Neural crest cell (in vitro differentiated cells): ENCODE measurements at places on chromosomes 2 and 18. TPM values are rescaled to one million over a fixed set of nuclear protein-coding genes. Genes with fewer than 3 reads are reported as not detected.

DNA sequence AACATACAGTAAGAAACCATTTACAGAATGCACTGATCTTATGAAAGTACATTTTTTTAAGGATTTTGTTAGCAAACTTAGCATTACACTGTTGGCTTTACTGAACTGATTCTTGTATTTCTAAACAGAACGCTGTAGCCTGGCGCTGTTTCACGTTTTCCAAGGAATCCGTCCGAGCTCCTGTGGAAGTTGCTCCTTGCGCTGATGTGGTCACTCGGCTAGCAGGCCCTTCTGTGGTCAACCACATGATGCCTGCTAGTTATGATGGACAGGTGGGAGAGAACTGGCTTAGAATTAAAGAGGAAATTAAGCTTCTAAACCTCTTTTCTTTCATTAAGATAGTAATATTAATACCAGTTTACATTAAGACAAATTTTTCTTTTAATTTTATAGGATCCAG lies 76.8 kb downstream of the CEP192 start:
- no peak overlapping the region for H3K4me3 ChIP-seq
- no peaks in the 10 kb centered on the region for H3K27me3 ChIP-seq
- no peak for DNase-seq

DNA sequence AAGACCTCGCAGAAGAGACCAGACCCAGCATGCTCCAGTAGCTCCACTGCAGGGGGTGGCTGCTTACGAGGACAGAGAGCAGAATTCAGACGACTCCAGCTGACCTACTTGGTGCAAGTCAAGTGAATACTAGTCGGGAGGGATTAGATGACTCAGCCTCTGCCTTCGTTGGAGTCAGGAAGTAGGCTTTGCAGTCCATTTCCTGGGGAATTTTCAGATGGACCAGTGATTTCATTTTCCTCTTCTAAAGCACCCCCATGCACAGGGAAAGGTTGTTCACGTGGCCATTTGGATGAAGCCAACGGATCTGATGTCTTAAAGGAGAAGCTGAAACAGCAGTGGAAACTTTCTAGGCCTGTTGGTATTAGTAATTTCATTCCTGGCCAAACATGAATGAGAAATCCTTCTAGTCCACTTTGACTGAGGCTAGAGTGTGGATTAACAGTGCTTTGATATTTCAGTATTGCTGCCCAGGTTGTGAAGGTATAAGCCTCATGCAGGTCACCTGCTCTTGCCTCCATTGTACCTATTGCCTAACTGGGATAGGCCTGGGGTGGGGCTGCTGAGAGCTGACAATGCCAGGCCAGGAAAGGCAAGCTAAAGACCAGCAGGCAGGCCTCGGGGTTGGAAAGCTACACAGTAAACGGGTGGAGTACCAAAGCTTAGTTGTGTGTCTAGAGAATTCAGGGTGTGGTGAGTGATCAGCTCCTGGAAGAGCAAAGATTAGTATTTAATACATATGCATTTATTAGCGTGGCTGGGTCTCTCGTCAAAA lies 117.6 kb upstream of the FOSL2 start:
- no peak overlapping the region for H3K27ac ChIP-seq
- DNase-seq, result no peak
- no peaks in the 10 kb centered on the region for H3K27me3 ChIP-seq
- no peaks in the 10 kb centered on the region for H3K4me1 ChIP-seq

DNA sequence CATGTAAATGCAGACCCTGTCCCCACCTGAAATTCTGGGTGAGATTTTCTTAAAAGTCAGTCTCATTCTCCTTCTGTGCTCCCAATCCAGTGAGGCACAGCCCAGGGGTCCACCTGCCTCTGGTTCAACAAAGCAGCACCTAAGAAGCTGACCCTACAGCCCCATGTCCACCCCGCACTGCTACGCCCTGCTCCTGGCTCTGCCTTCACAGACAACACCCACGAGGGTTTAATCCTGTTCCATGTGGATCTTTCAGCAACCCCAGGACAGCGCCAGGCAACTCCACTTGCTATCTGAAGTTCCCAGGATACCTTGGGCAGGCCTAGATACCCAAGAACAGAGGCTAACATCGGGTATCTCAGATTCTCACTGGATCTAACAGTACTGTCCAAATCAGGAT lies 44.9 kb downstream of the HDLBP start:
- peaks cover 12% of the 10 kb centered on the region for H3K36me3 ChIP-seq
- H3K4me1 ChIP-seq, result peaks cover 33% of the 10 kb centered on the region
- no peaks in the 10 kb centered on the region for H3K27me3 ChIP-seq
- H3K4me3 ChIP-seq, result peak overlapping the region; percentile 93

DNA sequence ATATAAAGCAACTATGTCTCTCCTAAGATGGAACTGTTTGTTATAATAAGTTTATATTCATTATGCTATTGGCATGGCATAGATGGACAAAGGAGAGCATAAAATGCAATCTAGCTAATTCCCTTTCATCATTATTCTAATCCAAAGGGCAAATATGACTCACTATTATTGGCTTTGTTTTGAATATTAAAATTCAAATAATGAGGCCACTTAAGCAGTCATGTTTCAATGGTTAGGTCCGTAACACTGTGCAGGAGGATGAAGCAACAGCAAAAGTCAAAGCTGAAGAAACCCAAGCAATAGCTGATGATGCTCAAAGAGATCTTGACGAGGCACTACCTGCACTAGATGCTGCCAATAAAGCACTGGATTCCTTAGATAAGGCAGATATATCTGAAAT lies 177.1 kb downstream of the TRABD2A start:
- no peaks in the 10 kb centered on the region for H3K4me1 ChIP-seq
- no peak overlapping the region for H3K27ac ChIP-seq
- no peaks in the 10 kb centered on the region for H3K27me3 ChIP-seq
- H3K36me3 ChIP-seq, result peaks cover 11% of the 10 kb centered on the region
- no peak overlapping the region for H3K4me3 ChIP-seq

DNA sequence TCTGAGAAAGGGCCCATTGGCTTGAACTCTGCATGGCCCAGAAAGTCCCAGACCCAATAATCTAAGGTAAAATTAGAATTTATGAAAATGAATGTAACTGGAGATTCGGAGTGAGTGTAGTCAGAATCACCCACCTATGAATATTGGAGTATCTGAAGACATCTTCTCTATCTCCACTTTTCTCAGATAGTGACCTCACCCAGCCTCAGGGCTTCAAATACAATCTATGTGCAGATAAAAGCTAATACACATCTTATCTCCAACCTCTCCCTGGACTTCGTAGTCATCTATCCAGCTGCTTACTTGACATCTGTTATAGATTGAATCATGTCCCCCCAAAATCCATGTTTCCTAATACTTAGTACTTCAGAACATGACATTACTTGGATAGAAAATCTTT lies 263.2 kb downstream of the RAD51AP2 start:
- no peaks in the 10 kb centered on the region for H3K27me3 ChIP-seq
- no peak overlapping the region for H3K27ac ChIP-seq

GRCh38 chr2:188629753-188630527 lies 338.3 kb downstream of the GULP1 start:
- peak overlapping the region; percentile 62 for H3K27ac ChIP-seq
- no peaks in the 10 kb centered on the region for H3K27me3 ChIP-seq
- H3K4me3 ChIP-seq, result no peak overlapping the region
- peaks cover 18% of the 10 kb centered on the region for H3K4me1 ChIP-seq

The WDR35 gene
- 19.0 and 19.4 TPM in 2 replicates for total RNA-seq

DNA sequence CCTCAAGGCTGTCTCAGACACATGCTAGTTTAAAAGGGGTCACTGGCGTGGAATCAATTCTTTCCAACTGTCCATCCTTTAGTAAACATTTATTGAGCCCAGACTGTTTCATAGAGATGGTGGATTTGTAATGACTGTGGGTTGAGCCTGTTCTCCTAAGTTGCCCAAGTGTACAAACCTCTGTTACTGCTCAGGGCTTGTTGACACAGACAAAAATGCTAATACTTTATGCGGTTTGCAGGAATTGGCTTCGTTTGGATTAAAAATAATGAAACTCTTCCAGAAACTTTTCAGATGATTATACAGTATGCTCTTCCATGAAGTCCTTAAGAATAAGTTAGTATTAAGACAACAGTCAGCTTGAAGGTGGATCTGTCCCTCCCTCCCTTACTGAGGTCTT lies 83.6 kb upstream of the MGAT5 start:
- peaks cover 8% of the 10 kb centered on the region for H3K4me1 ChIP-seq
- H3K36me3 ChIP-seq, result no peaks in the 10 kb centered on the region
- no peak overlapping the region for H3K4me3 ChIP-seq
- DNase-seq, result no peak

GRCh38 chr18:4211111-4211837 lies 243.8 kb downstream of the DLGAP1 start:
- no peak overlapping the region for H3K27ac ChIP-seq
- H3K4me3 ChIP-seq, result no peak overlapping the region
- peaks cover 3% of the 10 kb centered on the region for H3K36me3 ChIP-seq
- peaks cover 14% of the 10 kb centered on the region for H3K4me1 ChIP-seq
- H3K27me3 ChIP-seq, result no peaks in the 10 kb centered on the region

DNA sequence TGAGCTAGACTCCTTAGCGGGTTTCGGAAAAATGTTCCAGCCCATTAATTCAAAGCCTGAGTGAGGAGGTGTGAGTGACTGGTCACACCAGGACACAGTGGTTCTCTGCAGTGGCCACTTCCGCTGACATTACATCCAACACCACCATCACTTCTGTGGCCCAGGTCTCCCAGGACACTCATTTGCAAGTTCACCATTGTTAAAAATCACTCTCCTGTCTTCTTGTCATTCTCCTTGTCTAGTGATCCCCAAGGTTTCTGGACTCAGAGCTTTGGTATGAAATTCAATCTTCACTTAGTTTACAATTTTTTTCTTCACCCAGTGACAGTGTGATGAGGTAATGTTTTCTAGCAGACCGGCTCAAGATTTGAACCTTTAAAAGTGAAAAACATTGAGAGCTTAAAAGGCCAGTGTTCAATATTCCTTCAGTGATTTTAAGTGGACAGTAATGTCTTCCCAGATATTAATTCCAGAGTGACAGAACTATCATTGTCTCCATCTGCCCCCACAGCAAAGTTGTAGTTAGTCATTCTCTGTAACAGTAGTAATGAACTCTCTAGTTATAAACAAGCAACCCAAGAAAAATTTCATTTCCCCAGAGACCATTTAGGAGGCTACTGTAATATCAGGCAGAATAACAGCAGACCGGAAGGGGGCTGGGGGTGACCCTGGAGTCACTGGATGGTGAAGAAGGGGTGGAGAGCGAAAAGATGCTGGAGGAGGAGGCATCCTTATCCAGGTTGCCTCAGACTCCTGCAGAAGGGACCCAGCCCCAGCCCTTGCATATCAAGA lies 164.9 kb downstream of the GFPT1 start:
- DNase-seq, result no peak
- H3K4me3 ChIP-seq, result no peak overlapping the region
- H3K27me3 ChIP-seq, result peaks cover 98% of the 10 kb centered on the region
- peaks cover 7% of the 10 kb centered on the region for H3K36me3 ChIP-seq
- H3K4me1 ChIP-seq, result no peaks in the 10 kb centered on the region

GRCh38 chr2:69701100-69701945 lies 40.6 kb upstream of the ANXA4 start:
- no peaks in the 10 kb centered on the region for H3K36me3 ChIP-seq
- H3K4me3 ChIP-seq, result no peak overlapping the region
- no peaks in the 10 kb centered on the region for H3K4me1 ChIP-seq
- DNase-seq, result no peak

The FOXD4L1 gene
- total RNA-seq, result 0.23 and 0.52 TPM in 2 replicates

DNA sequence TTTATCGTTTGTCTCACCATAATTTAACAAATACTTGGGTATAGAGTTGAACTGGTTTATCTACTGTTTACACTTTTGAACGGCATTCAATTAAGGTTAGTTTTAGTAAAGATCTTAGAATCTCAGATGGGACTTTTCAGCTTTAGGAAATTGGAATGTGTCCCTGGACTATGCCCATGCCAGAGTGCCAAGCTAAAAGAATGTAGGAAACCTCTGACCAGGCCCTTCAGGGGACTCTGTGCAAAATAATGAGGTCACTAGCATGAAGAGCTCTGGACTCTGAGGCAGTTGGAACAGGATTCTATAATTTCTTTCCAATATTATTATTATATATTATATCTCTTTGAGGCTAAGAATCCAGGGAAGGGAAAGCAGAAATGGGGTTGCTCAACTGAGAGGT lies 13.5 kb downstream of the DIS3L2 start:
- H3K36me3 ChIP-seq, result peaks cover 11% of the 10 kb centered on the region
- H3K27me3 ChIP-seq, result no peaks in the 10 kb centered on the region
- no peak overlapping the region for H3K27ac ChIP-seq
- H3K4me3 ChIP-seq, result no peak overlapping the region
- DNase-seq, result no peak

The ACVR1 gene
- 12.2 and 12.5 TPM in 2 replicates for total RNA-seq

DNA sequence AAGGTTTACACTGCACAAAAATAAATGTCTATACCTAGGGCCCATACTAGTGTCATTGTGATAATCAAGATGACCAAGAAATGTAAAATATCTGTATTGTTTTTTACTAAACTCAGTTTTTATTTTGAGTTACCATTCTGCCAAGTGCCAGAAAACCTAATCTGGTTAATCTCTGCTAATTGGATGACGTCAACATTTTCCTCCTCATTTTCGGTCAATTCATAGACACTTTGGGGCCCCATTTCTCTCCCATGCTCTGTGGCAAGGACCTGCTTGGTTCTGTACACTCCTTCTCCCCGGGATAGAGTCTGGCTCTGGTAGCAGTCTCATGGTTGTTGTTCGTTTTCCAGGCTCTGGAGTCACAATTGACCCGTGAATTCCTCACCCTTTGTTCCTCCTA lies 186.5 kb upstream of the TCF4 start:
- H3K4me3 ChIP-seq, result no peak overlapping the region
- H3K27ac ChIP-seq, result no peak overlapping the region
- H3K4me1 ChIP-seq, result peaks cover 17% of the 10 kb centered on the region
- H3K36me3 ChIP-seq, result no peaks in the 10 kb centered on the region
- H3K27me3 ChIP-seq, result peaks cover 21% of the 10 kb centered on the region
- no peak for DNase-seq
